ENCODE measurements at places on chromosomes 3 and 15. TPM values are rescaled to one million over a fixed set of nuclear protein-coding genes. Genes with fewer than 3 reads are reported as not detected.

Gene COL8A1
- total RNA-seq, result not detected

Gene COMMD2
- total RNA-seq, result 43.7 TPM

DNA sequence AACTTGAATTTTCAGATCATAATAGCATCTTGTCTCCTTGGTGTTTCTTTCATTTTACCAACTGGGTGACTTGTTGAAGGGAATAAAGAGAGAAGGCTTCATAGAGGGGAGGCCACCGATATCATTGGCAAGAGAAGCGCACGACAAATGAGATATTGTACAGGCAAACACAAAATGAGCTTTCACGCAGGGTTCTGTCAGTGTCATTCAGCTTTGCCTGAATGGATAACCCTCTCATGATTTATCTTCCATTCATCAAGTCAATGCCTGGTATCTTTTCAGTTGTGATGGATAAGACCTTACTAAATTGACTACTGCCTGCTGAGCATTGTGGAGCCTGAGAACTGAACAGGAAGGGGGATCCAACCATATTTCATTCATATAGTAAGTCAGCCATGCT, 188.6 kb upstream of the EPHA3 start:
- no peak for DNase-seq

- DNase-seq, result no peak
Measured at GRCh38 chr3:16064642-16065414, 109.7 kb upstream of the GALNT15 start.

Gene KY
- total RNA-seq, result not detected

Gene TPRA1
- total RNA-seq, result 30.2 TPM

Gene SCG5
- total RNA-seq, result not detected

Gene CCK
- not detected for total RNA-seq

- no peak for DNase-seq
Measured at GRCh38 chr15:72220687-72221086, 10.3 kb downstream of the PKM start.

DNA sequence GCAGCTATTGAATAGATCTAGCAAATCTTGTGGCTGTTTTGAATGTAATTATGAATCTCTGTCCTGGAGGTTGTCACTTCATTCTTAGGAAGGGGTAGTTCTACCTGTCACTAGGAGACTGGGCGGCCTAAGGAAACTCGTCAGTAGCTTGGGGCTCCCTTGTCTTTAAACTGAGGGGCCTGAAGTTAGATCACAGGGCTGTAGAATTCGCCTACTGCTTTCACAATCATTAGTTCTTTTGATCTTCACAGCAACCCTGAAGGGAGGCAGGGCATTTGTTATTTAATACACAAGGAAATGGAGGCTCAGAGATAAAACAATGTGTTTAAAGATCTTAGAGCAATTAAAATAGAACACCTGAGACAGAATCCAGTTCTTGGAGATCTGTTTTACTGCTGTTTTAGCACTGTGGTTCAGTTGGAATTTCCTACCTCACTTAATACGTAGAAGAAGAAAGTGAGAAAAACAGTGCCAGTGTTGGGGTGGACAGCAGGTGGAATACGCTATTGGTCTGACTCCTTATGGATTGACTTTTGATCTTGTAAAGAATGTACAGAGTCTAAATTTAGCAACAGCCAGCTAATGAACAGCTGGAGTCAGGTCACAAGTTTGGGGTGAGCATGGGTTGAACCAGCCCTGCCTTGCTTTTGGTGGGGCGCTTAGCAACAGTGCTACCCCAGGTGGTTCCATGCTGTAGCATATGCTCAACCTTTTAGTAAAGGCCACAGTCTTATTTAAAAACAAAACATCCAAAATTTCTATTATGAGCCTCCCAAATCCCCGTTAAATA, 71.4 kb upstream of the BHLHE40 start:
- DNase-seq, result peak; percentile 2

Gene ZNF385D
- total RNA-seq, result not detected

DNA sequence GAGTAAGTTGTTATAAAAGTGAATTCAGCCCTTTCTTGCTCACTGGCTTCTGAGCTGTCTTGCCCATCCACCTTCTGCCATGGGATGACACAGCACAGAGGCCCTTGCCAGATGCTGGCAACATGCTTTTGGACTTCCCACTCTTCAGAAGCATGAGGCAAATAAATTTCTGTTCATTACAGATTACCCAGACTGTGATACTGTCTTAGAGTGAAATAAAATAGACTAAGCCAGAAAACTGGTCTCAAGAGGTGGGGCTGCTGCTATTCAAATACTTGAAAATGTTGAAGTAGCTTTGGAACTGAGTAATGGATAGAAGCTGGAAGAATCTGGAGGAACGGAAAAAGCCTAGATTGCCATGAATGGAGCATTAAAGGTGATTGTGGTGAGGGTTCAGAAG, 170.4 kb downstream of the ZMAT3 start:
- no peak for DNase-seq

- no peak for DNase-seq
Measured at GRCh38 chr3:49841126-49841696, 15.2 kb downstream of the TRAIP start.

- no peak for DNase-seq
Measured at GRCh38 chr15:84582583-84583157, 18.1 kb upstream of the ZSCAN2 start.

DNA sequence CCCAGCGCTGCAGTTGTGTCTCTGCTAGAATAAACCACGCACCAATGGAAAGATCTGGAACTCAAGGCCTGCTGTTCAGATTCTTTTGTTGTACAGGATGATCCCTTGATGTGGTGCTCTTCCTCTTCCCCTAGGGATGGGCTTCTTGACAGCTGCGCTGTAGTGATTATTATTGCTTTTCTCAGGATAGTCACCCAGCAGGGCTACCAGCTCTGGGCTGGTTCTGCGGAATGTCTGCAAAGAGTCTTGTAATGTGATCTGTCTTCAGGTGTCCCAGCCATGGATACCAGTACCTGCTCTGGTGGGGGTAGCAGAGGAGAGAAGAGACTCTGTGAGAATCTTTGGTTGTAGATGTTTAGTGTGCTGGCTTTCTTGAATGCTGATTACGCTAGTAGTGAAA, 974.2 kb downstream of the NSUN3 start:
- no peak for DNase-seq

Gene SEMA3B
- 1.0 TPM for total RNA-seq

Gene GOLGA6L10
- 4.7 TPM for total RNA-seq

Gene TFRC
- total RNA-seq, result 52.9 TPM

DNA sequence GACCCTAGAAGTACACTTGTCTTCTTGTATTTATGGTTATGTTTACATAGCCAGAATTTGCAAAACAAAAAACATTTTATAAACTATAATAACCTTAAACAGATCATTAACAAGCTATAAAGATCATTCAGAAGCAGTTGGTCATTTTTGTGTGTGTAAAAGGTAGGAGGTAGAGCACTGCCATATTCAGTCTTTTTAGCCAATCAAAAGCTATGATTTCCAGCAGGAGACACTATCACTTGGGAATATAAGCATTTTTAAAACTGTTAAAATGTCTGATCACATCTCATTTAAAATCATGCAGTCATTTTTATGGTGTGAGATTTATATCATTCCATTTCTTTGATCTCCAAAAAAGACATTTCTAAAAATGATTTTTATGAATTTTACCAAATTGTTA, 42.6 kb upstream of the ATP2C1 start:
- no peak for DNase-seq

DNA sequence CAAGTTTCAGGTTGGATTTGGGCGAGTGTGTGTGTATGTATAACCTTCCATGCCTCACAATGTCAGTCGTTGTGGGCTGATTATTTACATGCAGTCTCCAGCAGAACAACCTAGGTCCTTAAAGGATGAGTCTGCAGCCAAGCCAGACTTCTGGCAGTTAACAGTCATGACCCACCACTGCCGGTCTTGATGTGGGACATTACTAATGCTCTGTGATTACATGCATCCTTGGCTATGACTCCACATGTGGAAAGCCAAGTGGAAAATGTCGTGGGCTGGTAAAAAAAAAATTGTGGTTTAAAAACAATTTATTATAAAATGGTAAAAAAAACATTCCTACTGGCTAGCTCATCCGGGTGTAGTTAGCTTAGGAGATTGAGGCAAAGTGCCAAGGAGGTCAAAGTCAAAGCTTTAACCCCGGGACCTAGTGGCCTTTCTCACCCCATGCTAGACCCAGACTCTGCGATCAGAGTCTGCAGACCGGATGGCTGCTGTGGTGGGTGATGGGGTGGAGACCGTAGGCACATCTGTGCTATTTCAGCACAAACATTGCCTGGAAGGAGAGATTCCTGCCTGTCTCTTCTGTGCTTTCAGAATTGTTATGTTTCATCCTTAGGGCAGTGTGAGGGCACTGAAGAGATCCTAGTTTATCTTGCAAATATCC, 6.8 kb downstream of the RARRES1 start:
- DNase-seq, result no peak

GRCh38 chr3:58307639-58308215, 1.4 kb downstream of the HTD2 start:
- DNase-seq, result peak; percentile 23

GRCh38 chr3:66041116-66041515, 2.4 kb upstream of the MAGI1 start:
- no peak for DNase-seq

Gene GXYLT2
- total RNA-seq, result not detected

DNA sequence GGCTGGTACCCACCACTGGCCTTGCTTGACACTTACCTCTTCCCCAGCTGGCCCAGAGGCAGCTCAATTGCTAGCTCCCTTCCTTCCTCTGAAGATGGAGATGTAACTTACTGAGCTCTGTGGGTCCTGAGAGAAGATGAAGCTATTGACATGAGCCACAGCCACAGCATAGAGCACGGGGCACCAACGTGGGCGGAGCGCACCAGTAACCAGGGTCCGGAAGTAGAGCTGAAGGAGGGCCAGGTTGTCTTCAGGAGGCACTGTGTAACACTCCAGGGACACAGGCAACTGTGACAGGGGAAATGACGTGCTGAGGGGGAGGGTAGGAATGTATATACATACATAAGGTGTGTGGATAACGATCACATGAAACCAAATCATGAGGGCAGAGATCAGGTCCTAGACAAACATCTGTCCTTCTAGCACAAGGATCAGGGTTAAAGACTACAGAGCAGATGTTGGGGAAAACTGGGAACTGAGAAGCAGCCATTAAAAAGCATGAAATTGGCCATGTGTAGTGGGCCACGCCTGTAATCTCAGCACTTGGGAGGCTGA, 4.3 kb upstream of the LTK start:
- DNase-seq, result no peak

GRCh38 chr15:57165992-57166391, 210.3 kb upstream of the CGNL1 start:
- no peak for DNase-seq

DNA sequence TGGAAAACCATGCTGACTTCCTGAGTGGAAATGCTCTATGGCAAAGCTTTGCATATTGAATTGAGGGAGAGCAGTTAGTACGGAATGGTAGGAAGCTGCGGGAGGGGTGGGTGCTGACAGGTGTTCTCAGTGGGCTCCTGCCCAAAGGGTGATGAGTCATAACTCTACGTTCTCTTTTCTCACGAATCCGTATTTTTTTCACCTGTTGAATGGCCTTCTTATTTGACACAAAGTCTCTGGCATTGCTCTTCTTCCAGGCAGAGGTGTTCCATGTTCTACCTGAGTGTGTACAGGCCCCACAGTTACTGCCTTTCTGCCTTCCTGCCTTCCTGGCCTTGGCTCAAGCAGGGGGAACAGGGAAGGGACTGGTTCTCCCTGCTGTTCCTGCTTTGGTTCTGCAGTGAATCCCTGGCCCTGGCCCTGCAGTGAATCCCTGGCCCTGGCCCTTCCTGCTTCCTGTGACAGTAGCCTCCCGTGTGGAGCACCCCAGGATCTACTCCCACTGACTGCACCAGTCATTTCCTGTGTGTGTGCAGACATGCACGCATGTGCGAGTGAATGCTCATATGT, 31.9 kb downstream of the TRAK1 start:
- no peak for DNase-seq

Gene ECE2
- not detected for total RNA-seq

GRCh38 chr15:90394748-90395442, 6.9 kb downstream of the IQGAP1 start:
- no peak for DNase-seq

Gene CPN2
- total RNA-seq, result not detected

Gene PRTG
- not detected for total RNA-seq

GRCh38 chr15:66496951-66497501, 536 bp downstream of the SNAPC5 start:
- DNase-seq, result no peak

Gene ACP3
- not detected for total RNA-seq

DNA sequence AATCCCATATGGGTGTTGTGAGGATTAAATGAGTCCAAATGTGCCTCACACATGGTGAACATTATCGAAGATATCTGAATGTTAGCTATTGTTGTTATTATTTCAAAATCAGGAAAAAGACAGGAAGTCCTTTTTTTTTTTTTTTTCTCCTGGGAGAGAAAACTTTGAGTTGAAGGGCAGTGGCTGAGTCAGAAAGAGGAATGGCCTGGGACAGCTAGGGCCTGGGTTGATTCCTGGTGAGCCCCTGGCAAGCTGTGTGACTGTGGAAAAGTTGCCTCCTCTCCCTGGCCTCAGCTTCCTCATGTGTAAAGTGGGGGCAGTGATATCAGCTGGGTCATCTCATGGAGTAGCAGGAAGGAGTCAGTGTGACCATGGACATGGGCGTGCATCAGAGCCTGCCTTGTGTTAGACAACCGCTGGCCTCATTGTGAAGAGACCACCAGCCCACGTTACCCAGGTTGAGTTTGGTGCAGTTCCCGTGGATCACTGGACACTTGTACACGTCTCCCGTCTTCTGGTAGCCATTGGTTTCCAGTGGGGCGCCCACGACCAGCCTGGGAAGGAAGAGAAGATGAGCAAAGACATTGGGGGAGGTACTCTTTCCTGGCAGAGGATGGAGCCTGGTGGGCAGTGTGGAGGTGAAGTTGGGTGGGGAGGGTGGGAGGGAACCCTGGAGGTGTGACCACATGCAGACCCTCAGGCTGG, 63.1 kb downstream of the ITGA11 start:
- no peak for DNase-seq

DNA sequence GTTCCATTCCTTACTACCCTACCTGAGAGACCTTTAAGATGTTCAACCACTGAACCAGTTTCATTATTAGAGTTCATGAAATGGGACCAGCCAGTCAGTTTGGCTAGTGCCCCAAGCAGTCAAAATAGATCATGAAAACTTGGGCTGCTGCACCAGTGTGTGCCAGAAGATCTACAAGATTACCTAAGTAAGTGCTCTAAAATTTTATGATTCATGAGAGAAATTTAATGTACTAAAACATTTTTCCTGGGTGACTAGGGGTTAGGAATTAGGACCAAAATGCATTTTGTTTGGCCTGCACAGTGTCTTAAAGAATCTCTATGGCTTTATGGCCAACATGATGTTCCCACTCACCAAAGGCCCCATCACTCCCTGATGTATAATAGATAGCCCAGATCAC, 214.7 kb downstream of the ATP8B4 start:
- DNase-seq, result no peak

Gene ADGRG7
- not detected for total RNA-seq

Gene AGBL1
- total RNA-seq, result not detected

Gene SPINT1
- 0.42 TPM for total RNA-seq

Gene TNK2
- total RNA-seq, result 149 TPM
